ENCODE measurements at places on chromosomes 6 and 20.

DNA sequence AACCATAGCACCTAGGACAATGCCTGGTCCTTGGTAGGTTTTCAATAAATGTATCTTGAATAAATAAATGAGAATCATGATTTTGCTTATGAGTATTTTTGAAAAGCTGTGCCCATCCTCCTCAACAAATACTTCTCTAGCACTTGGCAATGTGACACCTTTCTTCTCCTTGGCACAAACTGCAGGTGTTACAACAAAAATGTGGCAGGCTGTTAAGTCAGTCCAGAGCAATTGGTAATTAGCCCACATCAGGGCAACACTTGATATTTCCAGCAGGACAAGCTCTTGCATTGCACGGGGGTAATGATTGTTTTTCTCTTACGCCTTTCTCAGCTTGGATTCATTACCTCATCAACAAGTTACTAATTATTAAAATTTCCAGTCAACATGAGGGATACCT lies 31.6 kb upstream of the SNX9 start:
- DNase-seq: no peak

- no peak for DNase-seq
Observed at GRCh38 chr6:17420368-17420767, 27.0 kb downstream of the CAP2 start.

DNA sequence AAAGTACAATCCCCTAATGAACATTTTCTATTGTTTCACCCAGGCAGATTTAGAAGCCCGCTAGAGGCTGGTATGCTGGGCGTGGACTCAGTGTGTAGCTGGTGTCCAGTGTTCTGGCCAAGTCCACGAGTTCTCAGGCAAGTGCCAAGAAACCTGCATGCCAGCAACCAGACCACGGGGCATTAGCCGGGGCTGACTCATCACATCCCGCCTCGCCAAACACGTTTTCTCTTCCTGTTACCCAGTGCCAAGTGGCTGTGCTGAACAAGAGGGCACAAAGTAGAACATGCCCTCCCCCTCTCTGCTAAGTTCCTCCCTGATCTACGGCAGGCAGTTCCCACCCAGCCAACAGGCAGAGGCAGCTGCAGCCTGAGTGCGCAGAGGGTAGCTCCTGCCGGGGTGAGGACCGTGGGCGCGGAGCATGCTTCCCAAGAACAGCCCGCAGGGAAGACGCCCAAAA lies 29.6 kb downstream of the RAMACL start:
- peak; percentile 64 for DNase-seq

DNA sequence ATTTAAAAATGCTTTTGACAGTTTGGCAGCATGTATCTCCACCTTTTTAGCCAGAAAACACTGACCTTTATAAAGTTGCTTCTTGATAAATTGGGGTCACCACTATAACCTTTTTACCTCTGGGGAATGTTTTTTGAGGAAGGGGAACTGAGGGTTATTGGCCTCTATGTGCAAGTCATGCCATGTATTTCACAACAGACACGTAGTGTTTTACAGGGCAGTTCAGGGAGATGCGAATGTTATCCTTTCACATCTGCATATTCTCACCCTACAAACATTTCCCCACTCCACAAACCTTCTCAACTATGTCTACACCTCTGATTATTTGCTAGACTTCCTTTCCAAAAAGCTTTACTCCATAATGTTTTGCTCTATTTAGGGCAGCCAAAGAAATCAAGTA lies 17.0 kb upstream of the SLA2 start:
- DNase-seq: no peak

- DNase-seq: no peak
Observed at GRCh38 chr6:165680975-165681374, 17.9 kb upstream of the PDE10A start.

- no peak for DNase-seq
Observed at GRCh38 chr20:47559141-47559540, 57.5 kb downstream of the NCOA3 start.

DNA sequence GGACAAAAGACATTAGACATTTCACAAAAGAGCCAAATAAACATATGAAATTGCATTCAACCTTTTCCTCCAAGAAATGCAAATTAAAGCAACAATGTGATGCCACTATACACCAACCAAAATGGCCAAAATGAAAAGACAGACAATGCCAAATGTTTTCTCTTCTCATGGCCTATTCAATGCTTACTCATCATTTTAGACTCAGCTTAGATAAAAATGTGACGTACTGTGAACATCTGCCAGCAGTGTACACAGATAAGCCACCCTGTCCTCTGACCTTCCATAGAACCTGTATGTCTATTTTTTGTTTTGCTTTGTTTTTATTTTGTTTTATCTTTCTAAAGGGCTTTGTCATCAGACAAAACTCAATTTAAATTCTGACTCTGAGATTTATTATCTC lies 385.2 kb downstream of the FRK start:
- no peak for DNase-seq

- peak; percentile 29 for DNase-seq
Observed at GRCh38 chr6:44800171-44800783, 412.8 kb downstream of the CDC5L start.

DNA sequence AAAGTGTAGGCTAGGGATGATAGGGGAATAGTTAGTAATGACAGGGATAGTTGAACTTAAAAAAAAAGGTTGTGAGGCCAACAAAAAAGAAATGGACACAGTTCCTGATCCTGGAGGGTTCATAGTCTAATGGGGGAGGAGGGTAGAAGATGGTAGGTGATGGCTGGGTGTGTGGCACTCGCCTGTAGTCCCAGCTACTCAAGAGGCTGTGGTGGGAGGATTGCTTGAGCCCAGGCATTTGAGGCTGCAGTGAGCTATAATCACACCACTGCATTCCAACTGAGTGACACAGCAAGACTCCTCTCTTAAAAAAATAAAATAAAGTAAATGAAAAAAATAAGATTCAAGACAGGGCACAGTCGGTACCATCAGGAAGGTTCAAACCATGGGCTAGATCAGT lies 2.4 kb upstream of the MICB start:
- DNase-seq: no peak

DNA sequence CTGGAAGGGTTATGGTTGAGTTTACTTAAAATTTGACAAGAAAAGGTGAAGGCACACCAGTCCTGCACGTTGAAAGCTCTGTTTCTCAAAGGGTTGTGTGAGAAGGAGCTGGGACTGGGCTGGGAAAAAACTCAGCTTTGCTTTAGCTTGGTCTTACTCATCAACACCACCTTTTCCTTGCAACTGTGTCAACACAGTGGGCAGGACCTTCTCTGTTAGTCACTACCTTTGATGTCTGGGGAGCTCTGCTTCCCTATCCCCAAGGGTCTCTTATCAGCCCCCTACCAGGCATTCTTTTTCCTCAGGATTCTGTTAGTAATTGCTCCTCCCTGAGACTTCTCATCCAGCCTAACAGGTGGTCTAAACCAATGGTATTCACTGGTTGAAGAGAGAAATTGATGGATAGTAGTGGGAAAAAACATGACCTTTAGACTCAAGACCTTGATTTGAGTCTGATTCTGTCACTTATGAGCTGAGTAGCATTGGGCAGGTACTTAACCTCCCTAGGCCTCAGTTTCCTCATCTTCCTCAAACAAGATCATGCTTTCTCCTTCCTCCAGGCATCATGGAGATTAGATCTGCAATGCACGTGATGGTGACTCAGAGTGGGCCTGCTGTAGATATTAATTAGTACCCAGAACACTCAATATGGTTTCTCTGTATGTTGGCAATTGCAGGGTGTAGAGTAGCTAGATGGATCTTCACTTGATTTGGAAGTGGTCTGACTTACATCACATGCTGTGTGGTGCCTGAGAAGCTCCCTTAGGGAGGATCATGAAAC lies 17.2 kb upstream of the FOXA2 start:
- DNase-seq: no peak
